ENCODE measurements at places on chromosomes 4 and X.

GRCh38 chr4:32147446-32148085 lies 1427.4 kb downstream of the PCDH7 start:
- DNase-seq, result no peak

GRCh38 chr4:77220828-77221613 lies 64.0 kb downstream of the CCNG2 start:
- DNase-seq, result no peak

GRCh38 chr4:36128689-36129088 lies 115.6 kb downstream of the ARAP2 start:
- no peak for DNase-seq

DNA sequence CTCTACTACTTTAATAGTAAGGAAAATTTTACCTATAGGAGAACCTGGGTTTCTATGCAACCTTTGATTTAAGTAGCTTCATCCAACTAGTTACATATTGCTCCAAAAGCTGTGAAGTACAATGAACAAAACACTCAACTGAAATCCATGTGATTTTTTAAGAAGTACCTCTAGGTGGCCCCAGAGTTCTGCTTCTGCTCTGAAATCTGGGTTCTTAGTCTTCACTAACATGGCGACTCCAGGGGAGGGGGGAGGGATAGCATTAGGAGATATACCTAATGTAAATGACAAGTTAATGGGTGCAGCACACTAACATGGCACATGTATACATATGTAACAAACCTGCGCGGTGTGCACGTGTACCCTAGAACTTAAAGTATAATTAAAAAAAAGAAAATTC lies 73.4 kb upstream of the MAGEB2 start:
- DNase-seq, result no peak

GRCh38 chr4:40843696-40844095 lies 93.9 kb downstream of the NSUN7 start:
- DNase-seq, result no peak

GRCh38 chrX:151704041-151704663 lies 8.9 kb downstream of the PRRG3 start:
- DNase-seq, result no peak

DNA sequence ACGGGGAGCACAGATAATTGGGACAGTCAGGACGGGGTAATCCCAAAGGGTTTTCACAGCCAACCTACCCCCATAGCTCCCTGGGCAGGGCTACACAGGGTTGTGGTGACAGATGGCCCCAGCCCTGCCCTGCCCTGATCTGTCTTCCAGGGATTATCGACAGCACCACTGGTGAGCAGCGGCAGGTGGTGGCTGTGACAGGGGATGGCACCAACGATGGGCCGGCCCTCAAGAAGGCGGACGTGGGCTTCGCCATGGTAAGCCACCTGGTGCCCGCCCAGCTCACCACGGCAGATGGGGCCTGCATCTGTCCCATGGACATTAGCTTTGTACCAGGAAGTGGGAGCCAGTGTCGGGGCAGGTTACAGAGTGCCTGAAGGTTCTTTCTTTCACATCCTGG lies 39.3 kb downstream of the ATP2B3 start:
- DNase-seq, result no peak

Measured in stimulated activated CD8-positive, alpha-beta memory T cell treated with anti-CD3 and anti-CD28 coated beads, Interleukin-7, amount 100 ng/mL, for 48 hours (primary cell).